Activated CD8-positive, alpha-beta memory T cell treated with anti-CD3 and anti-CD28 coated beads, Interleukin-2, amount 10 ng/mL, durations not matched to agents 7 days and 5 days (primary cell): ENCODE measurements at places on chromosomes 6 and 20. TPM values are rescaled to one million over a fixed set of nuclear protein-coding genes. Genes with fewer than 3 reads are reported as not detected.

GRCh38 chr6:136960781-136961180 is 38.7 kb downstream of the SLC35D3 start:
- no peak for DNase-seq
- H3K4me1 ChIP-seq: peaks cover 6% of the 10 kb centered on the region
- H3K36me3 ChIP-seq: no peaks in the 10 kb centered on the region
- H3K4me3 ChIP-seq: no peak overlapping the region

GRCh38 chr6:36027501-36028087 is at the start of gene MAPK14:
TSS of gene MAPK14 (plus strand) at chr6:36027808. CDS start at chr6:36028158, 350 bp downstream.
- peak within 1 kb of the TSS; percentile 93 for H3K27ac ChIP-seq
- DNase-seq: peak; percentile 99

DNA sequence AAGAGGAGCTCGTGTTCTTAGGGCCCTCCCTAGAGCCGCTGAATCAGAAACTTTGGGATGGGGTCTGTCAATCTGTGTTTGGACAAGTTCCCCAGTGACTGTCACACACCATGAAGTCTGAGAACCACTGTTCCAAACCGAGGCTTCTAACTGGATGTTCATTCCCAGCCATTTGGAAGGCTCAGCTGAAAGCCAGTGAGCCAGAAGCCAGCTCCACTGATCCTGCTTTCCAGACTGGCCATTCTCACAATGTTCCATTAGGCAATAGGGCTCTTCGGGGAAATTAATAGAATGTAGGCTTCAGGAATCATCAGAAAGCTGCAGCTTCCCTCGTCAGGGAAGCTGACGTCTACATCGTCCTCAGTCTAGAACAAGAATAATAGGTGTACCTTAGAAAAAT is 90.8 kb upstream of the QKI start:
- H3K4me1 ChIP-seq: no peaks in the 10 kb centered on the region
- H3K36me3 ChIP-seq: no peaks in the 10 kb centered on the region
- no peak overlapping the region for H3K27ac ChIP-seq
- H3K4me3 ChIP-seq: no peak overlapping the region

DNA sequence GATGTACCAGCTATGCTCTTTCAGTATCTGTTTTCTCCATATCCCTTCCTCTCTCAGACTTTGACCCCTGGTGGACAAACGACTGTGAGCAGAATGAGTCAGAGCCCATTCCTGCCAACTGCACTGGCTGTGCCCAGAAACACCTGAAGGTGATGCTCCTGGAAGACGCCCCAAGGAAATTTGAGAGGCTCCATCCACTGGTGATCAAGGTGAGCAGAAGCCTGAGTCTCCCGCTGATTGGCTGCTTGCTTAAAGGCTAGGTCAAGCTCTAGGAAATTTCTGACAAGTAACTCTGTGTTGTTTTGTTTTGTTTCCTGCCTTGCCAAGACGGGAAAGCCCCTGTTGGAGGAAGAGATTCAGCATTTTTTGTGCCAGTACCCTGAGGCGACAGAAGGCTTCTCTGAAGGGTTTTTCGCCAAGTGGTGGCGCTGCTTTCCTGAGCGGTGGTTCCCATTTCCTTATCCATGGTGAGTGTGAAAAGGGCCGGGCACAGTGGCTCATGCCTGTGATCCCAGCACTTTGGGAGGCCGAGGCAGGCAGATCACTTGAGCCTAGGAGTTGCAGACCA is 28.6 kb downstream of the C6orf89 start:
- H3K36me3 ChIP-seq: peaks cover 37% of the 10 kb centered on the region
- peaks cover 57% of the 10 kb centered on the region for H3K4me1 ChIP-seq
- H3K4me3 ChIP-seq: no peak overlapping the region
- H3K27me3 ChIP-seq: no peaks in the 10 kb centered on the region
- peak overlapping the region; percentile 89 for H3K27ac ChIP-seq
- no peak for DNase-seq

DNA sequence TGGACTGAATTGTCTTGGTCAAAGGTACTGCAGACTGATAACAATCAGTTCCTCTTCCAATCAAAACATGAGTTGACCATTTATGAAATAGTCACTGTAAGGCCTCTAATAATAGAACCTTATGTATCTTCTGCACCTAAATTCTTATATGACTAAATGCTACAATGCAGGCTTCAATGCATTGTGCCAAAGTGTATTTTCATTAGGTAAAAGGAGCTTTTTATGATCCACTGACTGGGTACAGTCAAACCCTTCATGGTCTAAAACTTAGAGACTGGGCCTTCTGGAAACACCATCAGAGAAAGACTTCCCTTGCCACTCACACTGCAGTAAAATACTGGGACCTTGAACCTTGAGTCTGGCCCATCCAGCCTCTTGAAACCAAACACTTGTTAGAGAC is 16.3 kb downstream of the LGSN start:
- H3K27ac ChIP-seq: no peak overlapping the region
- no peaks in the 10 kb centered on the region for H3K4me1 ChIP-seq
- no peak overlapping the region for H3K4me3 ChIP-seq
- H3K36me3 ChIP-seq: no peaks in the 10 kb centered on the region

- no peak for DNase-seq
- no peak overlapping the region for H3K27ac ChIP-seq
- H3K4me3 ChIP-seq: no peak overlapping the region
Observed at GRCh38 chr6:16522937-16523336, 238.3 kb downstream of the ATXN1 start.

DNA sequence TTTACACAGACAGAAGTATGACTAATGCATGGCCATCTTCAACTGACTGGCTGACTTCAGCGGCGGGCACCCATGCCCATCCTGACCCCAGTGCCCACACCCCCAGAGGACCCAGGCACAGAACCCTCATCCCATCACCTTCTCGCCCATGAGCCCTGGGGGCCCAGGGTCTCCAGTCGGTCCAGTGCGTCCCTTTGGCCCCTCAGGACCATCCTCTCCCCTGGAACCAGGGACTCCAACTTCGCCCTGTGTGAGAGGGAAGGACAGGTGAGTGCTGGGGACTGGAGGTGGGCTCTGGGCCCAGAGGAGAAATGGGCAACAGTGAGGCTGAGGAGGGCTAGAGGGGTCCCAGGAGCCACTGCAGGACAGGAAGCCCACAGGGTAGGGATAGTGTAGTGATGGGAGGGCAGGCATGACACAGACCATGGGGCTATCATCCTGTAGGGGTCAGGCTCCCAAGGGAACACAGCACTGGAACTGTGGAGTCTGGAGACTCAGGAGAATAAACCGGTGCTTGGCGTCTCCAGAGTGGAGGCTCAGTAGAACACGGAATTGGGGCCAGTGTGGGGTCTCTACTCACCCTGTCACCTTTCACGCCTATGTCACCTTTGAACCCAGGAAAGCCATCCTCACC is 16.7 kb downstream of the COL11A2 start:
- H3K4me1 ChIP-seq: no peaks in the 10 kb centered on the region
- no peak for DNase-seq
- H3K27me3 ChIP-seq: no peaks in the 10 kb centered on the region
- H3K27ac ChIP-seq: no peak overlapping the region
- H3K4me3 ChIP-seq: no peak overlapping the region

DNA sequence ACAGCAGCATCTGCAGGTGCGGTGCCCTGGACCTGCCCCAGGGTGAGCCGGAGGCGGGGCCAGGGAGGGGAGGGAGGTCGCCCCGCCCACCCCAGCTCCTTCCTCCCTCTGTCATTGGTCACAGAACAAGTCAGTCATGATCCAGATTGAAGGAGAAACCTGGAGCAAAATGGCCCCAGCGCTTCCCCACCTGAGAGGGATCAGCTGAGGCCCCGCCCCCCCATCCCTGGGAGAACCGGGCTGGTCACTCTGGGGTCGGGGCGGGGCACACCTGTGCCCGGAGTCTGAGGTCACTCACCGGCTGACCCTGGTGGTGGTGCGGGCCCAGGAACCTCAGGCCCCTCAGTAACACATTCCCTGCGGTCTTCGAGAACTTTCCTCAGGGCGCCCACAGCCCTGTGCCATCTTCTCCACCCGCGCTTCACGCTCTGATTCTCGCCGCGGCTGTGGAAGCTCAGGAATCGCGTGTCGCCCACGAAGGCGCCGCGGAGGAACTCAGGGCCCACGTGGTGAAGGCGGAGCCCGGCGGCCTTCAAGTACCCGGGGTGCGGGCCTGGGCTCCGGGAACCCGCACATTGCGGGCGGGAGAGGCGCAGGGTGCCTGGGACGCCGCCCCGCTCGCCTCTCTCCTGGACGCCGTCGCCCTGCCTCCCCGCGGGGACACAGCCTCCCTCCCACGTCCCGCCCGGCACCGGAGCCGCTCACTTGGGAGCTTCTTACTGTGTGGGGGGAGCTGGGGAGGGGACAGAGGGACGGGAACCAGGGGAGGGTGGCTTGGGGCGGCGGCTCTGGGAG is 36.4 kb upstream of the HLA-C start:
- no peak overlapping the region for H3K27ac ChIP-seq
- H3K36me3 ChIP-seq: no peaks in the 10 kb centered on the region
- peaks cover 54% of the 10 kb centered on the region for H3K27me3 ChIP-seq
- peaks cover 7% of the 10 kb centered on the region for H3K4me1 ChIP-seq
- DNase-seq: peak; percentile 60

- no peak for DNase-seq
- no peak overlapping the region for H3K4me3 ChIP-seq
- H3K27me3 ChIP-seq: no peaks in the 10 kb centered on the region
- no peaks in the 10 kb centered on the region for H3K36me3 ChIP-seq
Observed at GRCh38 chr6:128131036-128131435, 230.2 kb upstream of the THEMIS start.

DNA sequence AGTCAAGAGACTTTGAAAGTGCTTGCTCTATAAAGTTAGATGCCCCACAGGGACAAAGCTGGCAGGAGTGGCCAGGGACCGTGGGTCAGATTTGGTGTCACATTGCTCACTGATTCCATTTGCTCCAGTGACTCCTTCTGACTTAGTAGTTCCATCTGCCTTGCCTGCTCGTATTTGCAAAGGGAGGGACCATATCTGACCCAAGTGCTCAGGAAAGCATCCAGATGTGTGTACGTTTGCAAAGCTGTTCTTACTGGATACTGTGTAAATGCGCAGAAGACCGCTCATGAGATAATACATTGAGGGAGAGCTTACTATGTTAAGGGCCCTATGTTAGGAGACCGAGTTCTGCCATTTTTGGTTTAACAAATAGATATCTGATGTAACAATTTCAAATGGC is 21.2 kb upstream of the CCN6 start:
- no peak for DNase-seq
- H3K27ac ChIP-seq: no peak overlapping the region
- H3K27me3 ChIP-seq: peaks cover 4% of the 10 kb centered on the region
- no peak overlapping the region for H3K4me3 ChIP-seq
- peaks cover 33% of the 10 kb centered on the region for H3K4me1 ChIP-seq

GRCh38 chr6:53048431-53049195 is 16.6 kb upstream of the FBXO9 start:
- H3K27me3 ChIP-seq: no peaks in the 10 kb centered on the region
- peak overlapping the region; percentile 68 for H3K27ac ChIP-seq
- H3K4me3 ChIP-seq: peak overlapping the region; percentile 58
- H3K4me1 ChIP-seq: peaks cover 20% of the 10 kb centered on the region
- H3K36me3 ChIP-seq: peaks cover 3% of the 10 kb centered on the region
- peak; percentile 45 for DNase-seq

- H3K4me3 ChIP-seq: no peak overlapping the region
- peaks cover 5% of the 10 kb centered on the region for H3K4me1 ChIP-seq
- no peak for DNase-seq
- no peak overlapping the region for H3K27ac ChIP-seq
- H3K27me3 ChIP-seq: peaks cover 2% of the 10 kb centered on the region
- no peaks in the 10 kb centered on the region for H3K36me3 ChIP-seq
Observed at GRCh38 chr6:139944976-139945375, 570.5 kb upstream of the CITED2 start.

DNA sequence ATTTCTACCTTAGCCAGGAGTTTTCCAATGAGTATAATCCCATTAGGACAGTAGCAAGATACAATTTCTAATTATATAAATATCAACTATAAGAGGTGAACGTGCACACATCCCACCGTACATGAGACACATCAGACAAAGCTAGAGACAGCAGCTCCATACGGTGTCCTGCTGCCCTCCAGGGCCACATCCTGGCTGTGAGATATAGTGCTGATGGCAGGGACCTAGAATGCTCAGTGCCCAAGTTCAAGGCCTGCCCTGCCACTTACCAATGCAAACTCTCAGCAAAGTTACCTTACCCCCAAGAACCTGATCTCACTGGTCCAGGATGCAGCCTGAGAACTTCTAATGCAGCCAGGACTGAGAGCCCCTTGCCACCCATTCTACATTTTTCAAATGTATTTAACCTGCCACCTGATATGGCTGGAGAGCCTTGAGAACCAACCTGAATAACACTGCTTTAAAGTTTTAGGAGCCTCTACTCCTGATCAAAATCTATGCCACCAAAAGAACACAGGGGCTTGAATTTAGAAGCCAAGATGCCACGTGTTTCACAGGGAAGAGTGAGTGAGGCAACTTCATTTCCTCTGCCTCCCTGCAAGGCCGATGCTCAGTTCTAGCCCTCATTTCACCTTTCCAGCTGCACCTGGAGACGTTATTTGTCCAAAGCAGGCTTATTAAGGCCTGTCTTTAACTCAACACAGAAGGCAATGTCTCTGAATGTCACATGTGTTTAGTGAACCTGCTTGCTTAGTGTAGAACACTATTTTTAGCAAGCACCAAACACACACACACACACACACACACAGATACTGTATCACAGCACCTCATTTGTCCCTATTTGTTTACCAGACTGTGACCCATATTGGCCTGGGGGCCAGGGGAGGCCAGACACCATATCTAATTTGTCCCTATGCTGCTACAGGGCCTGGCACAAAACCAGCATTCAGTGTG is 6.1 kb downstream of the NFATC2 start:
- H3K27me3 ChIP-seq: no peaks in the 10 kb centered on the region
- peak overlapping the region; percentile 74 for H3K27ac ChIP-seq
- H3K36me3 ChIP-seq: peaks cover 59% of the 10 kb centered on the region
- H3K4me1 ChIP-seq: peaks cover 93% of the 10 kb centered on the region

GRCh38 chr6:72822691-72823090 is 200.8 kb downstream of the KCNQ5 start:
- H3K27ac ChIP-seq: no peak overlapping the region
- H3K4me3 ChIP-seq: no peak overlapping the region
- H3K27me3 ChIP-seq: no peaks in the 10 kb centered on the region
- no peaks in the 10 kb centered on the region for H3K36me3 ChIP-seq
- H3K4me1 ChIP-seq: peaks cover 11% of the 10 kb centered on the region

DNA sequence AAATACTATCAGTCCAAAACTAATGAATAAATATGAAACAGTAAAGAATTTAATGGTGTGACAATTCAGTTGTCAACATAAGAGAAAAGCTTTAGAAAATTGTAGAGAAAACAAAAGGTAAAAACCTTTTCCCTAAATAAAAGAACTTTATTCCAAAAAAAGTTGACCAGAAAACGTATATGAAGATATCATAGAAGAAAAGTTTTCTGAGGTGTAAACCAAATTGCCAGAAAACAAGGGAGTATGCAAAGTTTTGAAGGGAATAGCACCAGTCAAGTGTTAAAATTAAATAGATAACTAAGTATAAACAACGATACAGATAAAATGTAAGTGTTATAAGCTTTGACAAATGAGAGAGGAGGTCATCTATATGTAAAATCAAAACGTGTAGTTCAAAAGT is 104.9 kb downstream of the HIVEP1 start:
- H3K4me1 ChIP-seq: peaks cover 47% of the 10 kb centered on the region
- peaks cover 64% of the 10 kb centered on the region for H3K36me3 ChIP-seq
- no peak for DNase-seq
- no peak overlapping the region for H3K27ac ChIP-seq

Gene SAMD3
- total RNA-seq: 14.3 TPM

Gene PRL
- total RNA-seq: not detected

Gene EPHA7
- not detected for total RNA-seq

Gene STXBP5
- 16.1 TPM for total RNA-seq

Gene AFG1L
- total RNA-seq: 8.9 TPM

Gene LPA
- not detected for total RNA-seq

Gene CASS4
- total RNA-seq: 21.8 TPM
